Calu3 (cell line): ENCODE measurements at places on chromosomes 16 and 17.

GRCh38 chr17:40422990-40423633, 5.4 kb upstream of the TOP2A start:
- peak; percentile 73 for DNase-seq

DNA sequence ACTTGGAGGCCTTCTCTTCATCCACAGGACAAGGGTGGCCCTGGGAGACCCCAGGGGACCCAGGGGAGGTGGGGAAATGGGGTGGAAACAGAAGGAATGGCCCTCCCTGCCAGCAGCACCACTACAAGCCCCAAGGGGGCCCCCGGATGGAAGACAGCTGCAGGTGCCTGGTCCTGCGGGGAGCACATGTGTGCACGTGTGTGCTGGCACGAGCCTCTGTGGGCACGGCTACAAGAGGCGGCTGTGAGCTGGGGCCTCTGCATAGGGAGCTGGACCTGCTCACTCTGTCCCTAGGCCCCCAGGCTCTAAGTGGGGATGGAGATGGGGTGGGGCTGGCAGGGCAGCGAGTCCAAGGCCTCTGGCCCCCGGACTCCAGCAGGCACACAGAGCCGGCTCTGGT, 13.2 kb upstream of the AATK start:
- DNase-seq = no peak

DNA sequence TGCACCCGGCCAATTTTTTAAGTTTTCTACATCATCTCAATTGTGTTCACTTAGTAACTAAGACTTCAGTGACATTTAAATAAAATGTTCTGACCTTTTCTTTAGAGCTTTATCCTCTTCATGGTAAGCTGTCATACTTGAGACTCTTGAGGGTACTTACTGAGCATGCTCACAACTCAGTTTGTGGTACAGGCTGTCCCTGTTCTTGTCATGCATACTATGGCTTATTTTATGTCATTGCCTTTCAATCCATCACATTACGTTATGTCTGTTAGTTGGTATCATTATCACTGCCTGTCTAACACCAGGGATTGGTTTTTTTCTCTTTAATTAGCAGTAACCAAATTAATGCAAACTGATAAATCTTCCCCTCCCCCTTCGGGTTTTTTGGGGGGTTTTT, 41.9 kb upstream of the RHBDL3 start:
- DNase-seq = no peak

GRCh38 chr17:78960928-78961327, 18.8 kb downstream of the LGALS3BP start:
- no peak for DNase-seq

DNA sequence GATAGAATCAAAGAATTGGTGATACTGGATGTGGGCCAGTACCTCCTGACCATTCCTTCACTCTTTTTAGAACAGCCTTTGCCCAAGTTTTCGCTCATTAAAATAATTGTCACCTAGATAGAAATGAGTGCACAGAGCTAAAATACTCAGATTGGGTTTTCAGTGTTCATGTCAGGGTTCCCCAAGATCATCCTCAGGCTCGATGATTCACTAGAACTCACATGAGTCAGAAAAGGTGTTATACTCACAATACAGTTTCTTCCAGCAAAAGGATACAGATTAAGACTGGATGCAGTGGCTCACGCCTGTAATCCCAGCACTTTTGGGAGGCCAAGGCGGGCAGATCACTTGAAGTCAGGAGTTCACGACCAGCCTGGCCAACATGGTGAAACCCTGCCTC, 19.9 kb downstream of the ERCC4 start:
- no peak for DNase-seq

DNA sequence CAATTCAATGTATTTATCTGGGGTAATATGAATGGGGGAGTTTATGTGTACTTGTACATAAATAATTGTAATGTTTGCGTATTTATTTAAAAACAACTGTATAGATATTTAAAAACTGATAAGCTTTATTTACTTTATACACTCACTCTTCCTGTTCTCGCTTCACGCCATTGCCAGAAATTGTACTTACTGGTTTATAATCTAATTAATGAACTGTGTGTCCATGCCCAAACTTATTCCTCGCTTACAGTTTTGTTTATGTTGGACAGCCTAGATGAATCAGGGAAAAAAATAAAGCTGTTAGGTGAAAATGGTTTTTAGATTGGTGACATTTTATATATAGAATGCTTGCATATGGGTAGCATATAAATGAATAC, 30.8 kb downstream of the AATF start:
- no peak for DNase-seq

GRCh38 chr16:16908077-16908476, 529.1 kb downstream of the NPIPA7 start:
- no peak for DNase-seq

GRCh38 chr16:66457888-66458287, 30.8 kb downstream of the BEAN1 start:
- DNase-seq = no peak

DNA sequence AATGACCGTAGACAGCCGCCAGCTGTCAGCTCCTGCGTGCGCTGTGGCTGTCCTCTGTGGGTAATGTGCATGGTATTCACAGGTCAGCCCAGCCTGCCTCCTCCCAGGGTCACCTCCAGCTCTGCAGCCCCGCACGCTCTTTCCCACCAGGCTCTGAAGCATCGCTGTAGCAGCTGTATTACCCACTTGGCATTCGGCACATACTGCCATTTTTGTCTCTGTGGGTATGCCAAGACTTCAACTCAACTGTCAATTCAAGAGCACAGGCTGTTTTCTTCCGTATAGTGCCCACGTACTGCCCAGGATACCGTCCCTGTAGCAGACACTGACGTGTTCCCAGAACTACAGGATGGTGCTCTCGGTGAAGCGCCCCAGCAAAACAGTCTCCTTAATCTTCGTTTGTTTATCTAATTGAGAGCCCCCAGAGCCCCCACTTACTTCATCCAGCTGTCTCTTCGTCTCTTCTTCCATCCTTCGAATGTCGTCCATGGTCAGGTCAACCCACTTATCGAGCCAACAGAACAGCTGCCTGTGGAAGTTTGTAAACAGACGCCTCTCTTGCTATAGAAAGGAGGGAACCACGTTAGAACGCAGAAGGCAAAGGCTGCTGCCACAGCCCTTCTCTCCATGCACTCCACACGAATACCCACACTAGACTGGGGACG, 17.4 kb upstream of the INPP5K start:
- DNase-seq = no peak

DNA sequence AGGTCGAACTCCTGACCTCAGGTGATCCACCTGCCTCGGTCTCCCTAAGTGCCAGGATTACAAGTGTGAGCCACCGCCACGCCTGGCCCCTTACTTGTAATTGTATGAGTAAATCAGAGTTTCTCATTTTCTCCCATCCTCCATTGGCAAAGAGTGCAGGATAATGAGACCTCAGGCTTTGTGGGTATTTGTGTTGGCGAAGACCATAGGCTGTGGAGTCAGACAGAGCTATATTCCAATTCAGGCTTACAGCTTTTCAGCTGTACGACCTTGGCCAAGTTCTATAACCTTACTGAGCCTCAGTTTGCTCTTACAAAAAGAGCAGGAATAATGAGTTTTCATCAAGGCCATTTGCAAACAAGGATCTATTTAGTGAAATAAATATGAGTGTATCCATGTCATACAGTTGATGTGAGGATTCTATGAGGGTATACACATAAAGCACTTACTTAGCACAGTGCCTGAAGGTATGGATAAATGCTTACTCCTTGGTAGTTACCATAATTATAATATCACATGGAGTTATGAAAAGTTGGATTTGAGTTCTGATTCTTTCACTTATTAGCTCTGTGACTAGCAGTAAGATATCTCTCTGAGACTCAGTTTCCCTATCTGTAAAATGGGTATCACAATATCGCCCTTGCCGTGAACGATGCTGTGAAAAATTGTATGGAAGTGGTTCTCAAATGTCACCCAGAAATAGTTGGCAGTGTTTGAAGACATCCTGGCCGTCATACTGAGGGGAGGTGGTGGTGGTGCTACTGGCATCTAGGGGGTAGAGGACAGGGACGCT, 25.6 kb upstream of the CPPED1 start:
- DNase-seq = no peak

GRCh38 chr17:68383443-68384321, 73.6 kb downstream of the WIPI1 start:
- no peak for DNase-seq

GRCh38 chr17:44493339-44493738, 9.9 kb downstream of the GPATCH8 start:
- DNase-seq = no peak

DNA sequence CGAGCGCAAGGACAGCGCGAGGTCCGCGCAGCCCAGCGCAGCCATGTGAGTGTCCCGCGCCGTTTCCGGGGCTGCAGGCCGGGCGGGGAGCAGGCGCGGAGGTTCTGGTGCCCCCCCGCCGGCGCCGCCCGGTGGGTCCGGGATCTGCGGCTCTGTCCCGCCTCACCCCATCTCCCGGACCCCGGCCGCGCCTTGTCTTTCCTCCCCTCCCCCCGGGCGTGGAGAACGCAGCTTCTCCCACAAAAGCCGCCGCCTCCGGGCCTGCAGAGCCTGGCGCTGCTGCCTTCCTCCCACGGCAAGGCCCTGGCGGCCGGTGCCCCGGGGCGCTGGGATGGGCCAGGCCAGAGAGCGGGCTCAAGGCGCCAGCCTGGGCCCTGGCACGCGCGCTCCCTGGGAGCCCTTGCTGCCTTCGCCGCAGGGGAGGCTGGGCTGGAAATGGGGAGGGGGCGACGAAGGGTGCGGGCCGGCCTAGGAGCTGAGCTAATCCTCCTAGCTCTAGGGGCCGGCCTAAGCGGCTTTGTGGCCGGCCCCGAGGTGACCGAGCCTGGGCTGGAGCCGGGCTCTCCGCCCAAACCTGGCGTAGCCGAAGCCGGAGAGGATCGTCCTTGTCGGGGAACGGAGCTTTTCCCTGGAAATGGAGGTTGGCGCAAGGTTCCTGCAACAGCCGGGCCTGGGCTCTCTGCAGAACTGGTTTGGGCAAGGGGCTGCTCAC, 397 bp downstream of the RIPOR1 start:
- DNase-seq = peak; percentile 65

DNA sequence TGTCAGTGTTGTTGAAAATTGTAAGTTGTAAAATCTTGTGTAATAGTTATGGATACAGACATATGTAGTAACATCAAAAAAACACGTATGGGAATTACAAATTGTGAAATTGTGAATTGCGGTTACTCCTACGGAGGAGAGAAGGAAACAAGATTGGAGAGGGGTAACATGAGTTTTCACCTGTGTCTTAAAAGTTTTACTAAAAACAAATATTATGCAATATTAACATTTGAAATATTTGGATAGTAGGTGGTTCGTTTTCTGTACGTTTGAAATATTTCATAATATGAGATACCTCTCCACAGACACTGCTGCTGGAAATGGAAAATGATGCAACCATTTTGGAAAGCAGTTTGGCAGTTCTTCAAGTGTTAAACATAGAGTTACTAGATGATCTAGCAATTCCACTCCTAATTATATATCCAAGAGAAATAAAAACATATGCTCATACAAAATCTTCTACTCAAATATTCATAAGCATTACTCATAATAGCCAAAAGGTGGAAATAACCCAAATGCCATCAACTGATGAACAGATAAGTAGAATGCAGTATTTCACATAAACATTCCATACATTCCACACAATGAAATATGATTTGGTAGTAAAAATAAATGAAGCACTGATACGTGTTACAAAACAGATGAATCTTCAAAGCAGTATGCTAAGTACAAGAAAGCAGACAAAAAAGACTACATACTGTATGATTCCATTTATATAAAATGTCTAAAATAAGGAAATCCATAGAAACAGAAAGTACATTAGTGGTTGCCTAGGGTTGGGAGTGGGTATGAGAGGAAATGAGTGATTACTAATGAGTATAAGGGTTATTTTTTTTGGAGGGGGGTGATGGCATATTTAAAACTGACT, 40.7 kb upstream of the ABCA10 start:
- DNase-seq = no peak

DNA sequence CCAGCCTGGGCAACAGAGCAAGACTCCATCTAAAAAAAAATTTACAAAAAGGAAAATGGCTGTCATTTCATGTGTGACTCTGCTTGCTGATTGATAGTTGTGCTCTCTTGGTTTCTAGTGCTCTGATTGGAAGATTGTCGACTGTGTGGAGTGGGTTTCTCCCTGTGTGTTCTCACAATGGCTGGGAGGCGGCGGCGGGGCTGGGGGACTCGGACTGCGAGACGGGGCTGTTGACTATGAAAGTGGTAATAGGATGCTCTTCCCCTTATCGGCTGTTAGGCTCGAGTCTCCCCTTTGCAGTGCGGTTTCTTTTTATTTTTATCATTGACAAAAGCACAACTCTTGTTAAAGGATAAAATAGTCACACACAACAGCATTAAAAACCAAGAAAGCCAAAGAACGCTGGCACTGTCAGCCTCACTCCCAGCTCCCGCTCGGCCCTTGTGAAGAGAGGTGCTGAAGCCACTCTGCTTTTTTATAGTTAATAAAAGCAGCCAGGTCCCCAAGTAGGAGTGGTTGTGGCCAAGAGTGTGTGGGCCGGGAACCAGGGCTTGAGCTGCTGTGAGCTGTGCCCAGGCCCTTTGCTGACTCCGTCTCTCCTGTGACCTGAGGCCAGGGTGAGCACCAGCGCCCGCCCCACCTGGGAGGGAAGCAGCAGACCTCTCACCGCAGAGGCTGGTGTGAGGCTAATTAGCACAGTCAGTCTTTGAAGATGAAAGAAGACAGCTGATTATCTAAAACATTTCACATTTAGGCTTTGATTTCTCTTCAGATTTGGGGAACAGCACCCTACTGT, 36.5 kb downstream of the TBCD start:
- DNase-seq = no peak

- no peak for DNase-seq
Measured at GRCh38 chr16:58425756-58426494, 33.7 kb downstream of the GINS3 start.

DNA sequence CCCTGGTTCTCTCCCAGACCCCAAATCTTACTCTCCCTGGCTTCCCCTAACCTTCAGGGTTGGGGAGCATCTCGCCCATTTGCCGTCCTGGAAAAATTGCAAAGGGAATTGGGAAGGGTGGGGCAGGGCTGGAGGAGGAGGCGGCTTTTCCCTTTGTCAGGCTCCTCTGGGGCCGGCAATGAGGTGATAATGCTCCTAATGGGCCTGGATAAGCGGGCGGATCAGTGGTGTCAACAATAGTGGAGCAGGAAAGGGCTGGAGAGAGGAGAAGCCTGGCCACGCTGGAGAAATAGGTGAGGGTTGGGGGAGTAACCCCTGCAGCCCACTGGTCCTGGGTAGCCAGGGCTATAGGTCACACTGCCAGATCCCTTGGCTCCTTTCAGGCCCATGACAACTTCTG, 12.3 kb downstream of the SCN4A start:
- DNase-seq = no peak

DNA sequence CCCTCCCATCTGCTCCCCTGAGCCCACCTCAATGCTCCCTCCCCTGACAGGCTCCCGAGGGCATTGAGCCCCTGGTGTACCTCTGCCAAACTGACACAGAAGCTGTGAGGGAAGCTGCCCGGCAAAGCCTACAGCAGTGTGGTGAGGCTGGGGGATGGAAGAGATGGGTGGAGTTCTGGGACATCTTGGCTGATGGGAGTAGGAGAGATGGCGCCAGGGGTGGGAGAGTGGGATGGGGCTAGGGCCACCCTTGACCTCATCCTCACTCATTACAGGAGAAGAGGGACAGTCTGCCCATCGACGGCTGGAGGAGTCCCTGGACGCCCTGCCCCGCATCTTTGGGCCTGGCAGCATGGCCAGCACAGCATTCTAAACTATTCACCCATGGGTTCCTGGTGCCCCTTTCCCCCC, 16.2 kb upstream of the CTCF start:
- DNase-seq = no peak

GRCh38 chr17:72338847-72339790, 218.3 kb downstream of the SOX9 start:
- peak; percentile 79 for DNase-seq

GRCh38 chr17:32943647-32944191, 15.8 kb downstream of the TMEM98 start:
- no peak for DNase-seq
